Ovary (tissue), 10 donors: ENCODE measurements at places on chromosomes 16 and 17. TPM values are rescaled to one million over a fixed set of nuclear protein-coding genes. Genes with fewer than 3 reads are reported as not detected.

Gene TP53TG3F
- not detected for total RNA-seq

Gene SALL1
- total RNA-seq: 3.1 TPM

Gene RHOT2
- 80.6 TPM for total RNA-seq

Gene HS3ST6
- total RNA-seq: 1.8 TPM

Gene ACD
- total RNA-seq: 29.4 TPM

Gene SCPEP1
- 45.2 TPM for total RNA-seq

Gene SGCA
- 1.2 TPM for total RNA-seq

Gene CORO6
- 9.0 TPM for total RNA-seq

Gene ACE
- 3.1 TPM for total RNA-seq

DNA sequence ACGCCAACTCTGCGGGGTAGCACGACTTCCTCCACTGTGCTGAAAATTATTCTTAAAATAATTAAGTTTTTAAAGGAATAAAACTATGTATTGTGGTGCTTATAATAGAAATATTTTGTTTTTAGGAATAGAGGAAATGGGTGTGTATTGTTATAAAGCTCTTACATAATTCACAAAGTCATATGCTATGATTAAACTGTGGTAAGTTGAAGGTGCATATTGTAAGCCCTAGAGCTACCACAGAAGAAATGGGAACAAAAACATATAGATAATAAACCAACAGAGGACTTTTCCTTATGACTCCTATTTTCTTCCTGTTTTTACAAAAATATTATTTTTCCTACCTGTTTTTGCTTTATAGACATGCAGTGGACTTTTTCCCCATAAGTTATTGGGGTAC is 4.3 kb upstream of the SLFN11 start:
- DNase-seq: no peak

DNA sequence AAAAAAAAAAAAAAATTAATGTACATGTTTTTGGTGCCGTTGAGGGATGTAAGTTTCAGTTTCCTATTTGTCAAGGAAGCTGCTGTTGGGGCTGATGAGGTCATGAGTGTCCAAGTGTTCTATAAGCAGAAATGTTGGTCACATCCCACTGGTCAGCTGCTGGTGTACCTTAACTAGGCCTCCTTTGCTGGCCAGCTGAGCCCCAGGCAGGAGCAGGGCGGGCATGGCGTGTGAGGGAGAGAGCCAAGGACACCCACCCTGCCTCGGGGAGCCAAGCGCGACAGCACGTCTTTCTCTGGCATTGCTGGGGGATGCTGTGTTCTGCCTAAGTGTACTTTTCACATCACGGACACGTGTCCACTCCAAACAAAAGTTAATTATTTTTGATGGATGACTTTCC is 108.1 kb upstream of the CDC42EP4 start:
- DNase-seq: no peak

DNA sequence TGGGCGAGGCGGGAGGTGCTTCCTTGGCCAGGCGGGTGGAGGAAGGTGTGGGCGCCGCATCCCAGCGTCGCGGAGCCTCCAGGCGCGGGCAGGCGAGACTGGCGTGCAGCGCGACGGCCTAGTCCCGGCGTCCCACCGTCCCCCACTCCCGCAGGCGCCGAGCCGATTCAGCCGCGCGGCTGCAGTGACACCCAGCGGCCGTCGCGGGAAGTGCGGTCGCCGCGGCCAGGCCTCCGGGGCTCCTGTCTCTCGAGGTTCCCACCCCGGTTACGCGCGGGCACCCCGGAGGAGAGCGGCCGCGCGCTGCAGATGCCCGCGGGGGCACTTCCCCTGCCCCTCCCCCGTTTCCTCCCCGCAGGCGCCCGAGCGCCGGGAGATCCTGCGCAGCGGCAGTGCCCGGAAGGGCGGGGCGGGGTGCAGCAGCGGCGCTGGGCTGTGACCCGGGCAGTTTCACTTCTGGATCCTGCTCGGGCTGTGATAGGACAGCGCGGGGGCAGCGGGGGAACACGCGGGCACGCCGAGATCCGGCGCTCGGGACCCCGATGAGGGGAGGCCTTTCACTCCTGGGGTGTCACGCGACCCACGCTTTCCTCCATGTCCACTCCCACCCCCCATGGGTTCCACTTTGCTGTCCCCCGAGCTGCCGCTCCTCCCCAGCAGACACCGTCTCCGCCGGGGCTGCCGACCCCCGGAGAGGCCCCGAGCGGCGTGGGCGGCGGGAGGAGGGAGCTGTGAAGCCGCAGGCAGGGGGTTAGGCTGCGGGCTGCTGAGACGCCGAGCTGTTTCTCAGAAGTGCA is 16.6 kb downstream of the GRB7 start:
- peak; percentile 88 for DNase-seq

DNA sequence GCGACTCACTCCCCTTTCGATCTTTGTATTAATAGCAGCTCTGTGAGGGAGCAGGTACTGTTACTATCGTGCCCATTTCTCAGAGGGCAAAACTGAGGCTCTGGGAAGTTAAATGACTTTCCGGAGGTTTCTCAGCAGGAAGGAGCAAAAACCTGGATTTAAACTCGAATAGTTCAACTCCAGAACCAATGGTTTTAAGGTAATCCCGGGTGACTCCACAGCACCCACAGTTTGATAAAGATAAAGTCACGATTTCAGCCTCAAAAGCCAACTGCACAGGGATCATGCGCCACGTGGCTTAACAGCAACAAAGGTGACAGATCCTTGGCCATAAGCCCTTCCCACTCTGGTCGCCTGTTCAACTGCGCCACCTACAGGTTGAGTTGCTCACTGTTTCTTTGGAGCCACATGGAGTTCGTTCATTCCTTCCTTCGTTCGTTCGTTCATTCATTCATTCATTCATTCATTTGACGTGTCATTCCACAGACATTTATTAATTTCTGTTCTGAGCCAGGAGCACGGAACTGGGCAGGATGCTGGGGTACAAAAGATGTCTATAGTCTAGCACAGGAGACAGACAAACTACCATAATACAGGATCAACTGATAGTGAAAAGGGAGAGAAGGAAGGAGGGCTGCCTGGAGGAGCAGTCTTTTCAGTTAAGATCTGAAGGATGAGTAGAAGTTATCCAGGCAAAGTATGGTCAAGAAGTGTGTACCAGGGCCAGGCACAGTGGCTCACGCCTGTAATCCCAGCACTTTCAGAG is 134.8 kb downstream of the HS3ST2 start:
- no peak for DNase-seq

GRCh38 chr16:66304961-66305360 is 61.5 kb upstream of the CDH5 start:
- DNase-seq: no peak

GRCh38 chr17:42521036-42521435 is 15.0 kb upstream of the NAGLU start:
- no peak for DNase-seq

- DNase-seq: no peak
Observed at GRCh38 chr17:61756561-61756960, 106.8 kb downstream of the BRIP1 start.

- no peak for DNase-seq
Observed at GRCh38 chr17:81440511-81441244, 45.4 kb downstream of the BAHCC1 start.

DNA sequence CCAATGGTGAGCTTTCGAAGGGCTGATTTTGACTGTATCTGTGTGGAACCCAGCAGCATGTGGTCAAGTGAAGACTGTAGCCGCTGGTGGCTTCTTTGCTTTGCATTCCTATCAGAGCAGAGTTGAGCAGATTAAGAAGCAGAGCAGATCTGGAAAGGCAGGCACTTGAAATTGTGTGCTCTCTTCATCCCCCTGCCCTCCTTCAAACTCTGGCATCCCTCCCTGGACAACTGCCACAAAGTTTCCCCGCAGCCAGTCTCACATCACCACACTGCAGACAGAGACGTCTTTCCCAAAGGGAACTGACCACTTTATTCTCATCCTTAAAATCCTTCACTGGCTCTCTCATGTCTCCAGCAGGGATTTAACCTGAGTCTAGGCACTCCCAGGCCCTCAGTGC is 237.1 kb upstream of the DYNLRB2 start:
- no peak for DNase-seq

DNA sequence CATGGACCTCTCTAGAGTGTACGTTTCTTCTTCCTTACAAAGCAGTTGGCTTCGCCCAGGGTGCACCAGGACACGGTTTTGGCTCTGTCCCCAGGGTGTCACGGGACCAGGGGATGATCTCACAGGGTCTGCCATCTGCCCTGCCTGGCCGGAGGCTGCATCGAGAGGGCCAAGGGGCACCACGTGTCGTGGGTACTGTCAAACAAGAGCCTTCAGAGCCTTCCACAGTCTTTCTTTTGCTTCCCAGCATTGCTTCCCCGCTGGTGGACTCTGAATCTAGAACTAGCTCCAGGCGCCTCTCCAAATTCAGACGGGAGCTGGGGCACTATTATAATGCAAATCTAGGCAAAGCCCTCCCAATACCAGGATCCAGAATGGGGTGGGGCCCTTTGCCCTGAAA is 47.9 kb downstream of the MAPT start:
- DNase-seq: peak; percentile 33

DNA sequence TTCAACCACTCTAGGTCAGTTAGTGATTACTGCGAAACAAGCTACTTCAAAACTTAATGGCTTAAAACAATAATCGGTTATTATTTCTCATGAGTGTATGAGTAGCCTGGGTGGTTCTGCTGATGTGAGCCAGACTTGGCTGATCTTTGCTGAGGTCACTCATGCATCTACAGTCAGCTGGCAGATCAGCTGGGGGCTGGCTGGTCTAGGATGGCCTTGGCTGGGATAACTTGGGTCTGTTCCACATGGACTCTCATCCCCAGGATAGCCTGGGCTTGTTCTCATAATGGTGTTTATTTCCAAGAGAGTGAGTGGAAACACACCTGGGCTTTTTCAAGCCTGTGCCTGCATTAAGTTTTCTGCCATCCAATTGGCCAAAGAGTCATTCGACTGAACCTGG is 13.0 kb downstream of the CCDC182 start:
- peak; percentile 65 for DNase-seq

DNA sequence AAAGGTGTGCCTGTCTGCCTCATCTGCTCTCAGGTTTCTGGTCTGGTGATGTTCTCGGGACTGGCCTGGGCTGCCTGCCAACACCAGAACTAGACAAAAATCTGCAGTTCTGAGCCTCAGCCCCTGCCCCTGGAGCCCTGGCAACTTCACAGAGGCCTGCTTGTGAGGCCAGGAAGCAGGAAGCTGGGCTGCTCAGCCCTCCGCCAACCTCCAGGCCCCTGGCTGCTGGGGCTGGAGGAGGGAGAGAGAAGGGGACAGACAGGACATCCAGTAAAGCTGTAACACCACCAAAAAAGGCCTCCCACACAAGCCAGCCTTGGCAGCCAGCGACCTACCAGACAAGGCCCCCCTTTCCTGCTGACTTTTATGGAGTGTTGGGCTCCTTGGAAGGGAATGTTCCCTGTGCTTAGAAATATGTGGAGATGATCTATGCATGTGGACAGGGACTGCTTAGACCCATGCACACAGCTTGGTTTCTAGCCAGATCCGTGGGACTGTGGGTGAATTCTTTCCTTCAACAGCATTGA is 157.6 kb downstream of the XYLT1 start:
- DNase-seq: peak; percentile 80

DNA sequence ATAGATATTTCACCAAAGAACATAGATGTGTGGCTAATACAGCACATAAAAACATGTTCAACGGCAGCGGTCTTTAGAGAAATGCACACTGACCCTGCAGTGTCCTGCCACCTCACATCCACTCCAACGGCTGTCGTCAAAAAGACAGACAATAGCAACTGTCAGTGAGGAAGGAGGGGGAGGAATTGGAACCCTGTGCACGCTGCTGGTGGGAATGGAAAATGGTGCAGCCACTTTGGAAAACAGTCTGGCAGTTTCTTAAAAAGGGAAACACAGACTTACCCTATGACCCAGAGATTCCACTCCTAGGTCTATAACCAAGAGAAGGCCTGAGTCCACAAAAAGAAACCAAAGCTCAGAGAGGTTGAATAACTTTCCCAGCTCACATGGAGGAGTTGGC is 7.7 kb downstream of the CEP295NL start:
- DNase-seq: no peak

DNA sequence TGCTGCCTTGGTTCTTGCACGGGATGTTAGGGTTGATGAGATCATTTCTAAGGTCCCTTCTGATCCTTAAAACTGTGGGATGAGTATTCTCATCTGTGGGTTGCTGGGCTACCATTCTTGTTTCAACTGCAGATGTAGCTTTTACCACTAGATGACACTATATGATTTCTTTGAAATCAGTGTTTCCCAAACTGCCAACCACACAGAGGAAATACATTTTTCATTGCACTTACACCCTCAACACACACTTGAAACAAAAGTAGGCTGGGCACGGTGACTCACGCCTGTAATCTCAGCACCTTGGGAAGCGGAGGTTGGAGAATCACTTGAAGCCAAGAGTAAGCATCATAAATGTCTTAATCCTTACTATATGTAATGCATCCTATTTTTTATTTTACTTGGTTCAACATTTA is 15.3 kb downstream of the LCMT1 start:
- DNase-seq: no peak

- no peak for DNase-seq
Observed at GRCh38 chr16:49959552-49960277, 65.3 kb upstream of the CNEP1R1 start.

DNA sequence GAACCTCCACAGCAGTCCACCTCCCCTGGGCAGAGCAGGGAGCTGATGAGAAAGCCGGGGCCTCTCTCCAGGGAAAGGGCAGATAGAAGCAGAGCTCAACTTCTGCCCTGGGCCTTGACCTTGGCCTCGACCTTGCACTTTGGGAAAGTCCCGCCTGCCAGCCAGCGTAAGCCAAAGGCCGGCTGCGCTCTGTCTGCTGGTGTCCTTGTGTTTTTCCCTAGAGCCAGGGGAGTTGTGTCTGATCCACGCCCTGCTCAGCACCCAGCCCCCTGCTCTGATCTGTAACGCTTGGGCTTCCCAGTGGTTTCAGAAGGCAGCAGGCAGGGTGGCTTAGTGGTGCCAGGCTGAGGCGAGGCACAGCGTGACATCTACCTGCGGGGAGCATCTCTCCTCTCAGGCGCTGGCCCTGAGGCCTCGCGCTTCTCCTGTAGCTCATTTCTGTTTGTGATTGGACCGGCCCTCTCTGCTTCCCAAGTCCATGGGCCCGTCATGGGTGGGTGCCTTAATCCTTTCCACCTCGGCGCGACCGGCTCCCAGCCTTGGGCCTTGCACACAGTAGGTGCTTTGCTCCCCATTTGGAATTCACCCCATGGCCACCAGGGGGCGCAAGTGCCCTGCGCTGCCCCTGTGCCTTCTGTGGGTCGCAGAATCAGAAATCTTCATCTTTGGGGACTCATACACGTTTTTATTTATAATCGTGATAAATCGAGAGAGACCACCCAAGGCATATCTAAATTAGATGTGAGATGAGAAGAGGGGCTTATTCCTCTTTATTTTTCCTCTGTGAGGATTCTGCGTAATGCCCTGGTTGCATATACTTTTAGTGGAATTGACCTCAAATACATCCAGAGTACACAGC is 24.2 kb downstream of the SGSH start:
- DNase-seq: peak; percentile 33

GRCh38 chr16:90019543-90020259 is 445 bp upstream of the DBNDD1 start:
- peak; percentile 53 for DNase-seq

DNA sequence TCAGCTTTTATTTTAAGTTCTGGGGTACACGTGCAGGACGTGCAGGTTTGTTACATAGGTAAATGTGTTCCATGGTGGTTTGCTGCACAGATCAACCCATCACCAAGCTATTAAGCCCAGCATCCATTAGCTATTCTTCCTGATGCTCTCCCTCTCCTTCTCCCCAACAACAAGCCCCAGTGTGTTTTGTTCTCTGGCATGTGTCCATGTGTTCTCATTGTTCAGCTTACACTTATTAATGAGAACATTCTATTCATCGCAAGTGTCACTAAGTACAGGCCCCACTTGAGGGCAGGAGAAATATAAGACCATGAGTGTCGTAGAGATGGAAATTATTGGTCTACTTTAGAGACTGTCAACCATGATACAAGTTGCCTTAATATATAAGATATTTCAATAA is 615.1 kb downstream of the CDH8 start:
- no peak for DNase-seq
